Mesendoderm (in vitro differentiated cells): ENCODE measurements at places on chromosomes 12 and 14.

GRCh38 chr12:15336768-15337553 lies 14.7 kb downstream of the PTPRO start:
- no peak for DNase-seq
- H3K27me3 ChIP-seq: no peaks in the 10 kb centered on the region
- no peaks in the 10 kb centered on the region for H3K4me1 ChIP-seq
- no peaks in the 10 kb centered on the region for H3K36me3 ChIP-seq

DNA sequence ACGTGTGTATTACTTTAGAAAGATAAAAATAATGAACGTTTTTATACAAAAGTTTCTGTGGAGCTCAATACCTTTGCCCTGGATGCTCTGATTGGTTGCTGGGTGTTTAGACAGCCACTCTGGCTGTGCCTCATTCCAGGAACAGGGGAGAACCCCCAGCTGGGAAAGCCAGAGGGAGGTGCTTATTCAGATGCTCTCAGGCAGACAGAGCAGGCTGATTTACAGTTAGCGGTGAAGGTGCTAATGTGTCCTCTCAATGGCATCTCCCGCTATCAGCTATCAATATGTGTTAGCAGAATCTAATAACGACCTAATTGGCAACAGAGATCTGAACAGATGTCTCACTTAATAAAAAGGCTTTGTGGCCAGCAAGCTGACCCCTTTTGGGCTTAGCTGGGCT lies 402.3 kb downstream of the NUAK1 start:
- no peaks in the 10 kb centered on the region for H3K36me3 ChIP-seq
- peaks cover 11% of the 10 kb centered on the region for H3K4me1 ChIP-seq
- H3K4me3 ChIP-seq: no peak overlapping the region
- no peak overlapping the region for H3K27ac ChIP-seq

DNA sequence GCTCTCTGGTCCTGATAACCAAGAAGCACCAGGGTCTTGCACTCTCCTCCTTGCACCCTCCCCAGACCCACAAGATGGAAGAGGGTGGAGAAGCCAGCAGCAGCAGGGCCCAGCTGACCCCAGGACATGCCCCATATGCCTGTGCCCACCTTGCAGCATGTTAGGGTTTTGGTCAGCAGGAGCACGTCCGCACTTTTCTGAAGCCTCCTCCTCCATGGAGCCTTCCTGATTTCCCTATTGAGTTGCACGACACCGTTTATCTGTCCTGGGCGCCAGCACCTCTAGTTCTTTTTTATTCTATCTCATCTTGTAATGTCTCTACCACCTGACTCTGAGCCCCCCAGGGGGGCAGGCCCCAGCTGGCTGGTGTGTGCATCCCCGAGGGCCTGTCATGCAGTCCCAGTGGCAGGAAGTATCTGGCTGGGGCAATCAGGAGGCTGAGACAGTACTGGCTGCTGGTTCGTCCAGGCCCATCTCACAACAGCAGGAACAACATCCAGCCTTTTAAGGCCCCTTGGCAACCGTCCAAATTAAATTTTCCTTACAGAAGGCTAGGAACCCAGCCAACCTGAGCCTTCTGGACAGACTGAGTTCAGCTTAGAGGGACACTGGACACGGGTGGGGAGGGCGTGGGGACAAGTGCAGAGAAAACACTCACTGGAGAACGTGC lies 39.6 kb downstream of the CCDC85C start:
- no peak overlapping the region for H3K4me3 ChIP-seq
- no peaks in the 10 kb centered on the region for H3K36me3 ChIP-seq
- H3K4me1 ChIP-seq: no peaks in the 10 kb centered on the region
- no peaks in the 10 kb centered on the region for H3K27me3 ChIP-seq
- DNase-seq: no peak

DNA sequence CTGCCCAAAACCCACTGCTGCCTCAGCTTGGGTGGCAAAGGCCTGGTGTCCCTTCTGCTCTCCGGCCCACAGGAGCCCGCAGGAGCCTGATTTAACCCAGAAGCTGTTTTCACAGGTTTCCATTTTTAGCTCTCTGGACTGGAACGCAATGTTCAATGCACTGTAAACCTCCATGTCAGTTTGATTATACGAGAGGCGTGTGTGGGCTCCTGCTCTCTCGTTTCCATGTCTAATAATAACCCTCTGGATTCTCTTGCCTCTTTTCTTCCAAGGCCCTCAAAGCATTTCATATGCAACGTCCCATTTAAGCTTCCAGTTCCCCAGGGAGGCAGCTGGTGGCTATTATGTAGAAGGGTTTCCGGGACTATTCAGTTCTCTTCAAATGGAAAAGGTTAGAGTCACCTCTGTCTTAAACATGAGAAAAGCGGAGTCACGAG lies 161.1 kb downstream of the SUDS3 start:
- H3K27me3 ChIP-seq: no peaks in the 10 kb centered on the region
- no peak overlapping the region for H3K27ac ChIP-seq
- no peaks in the 10 kb centered on the region for H3K36me3 ChIP-seq
- no peaks in the 10 kb centered on the region for H3K4me1 ChIP-seq
- no peak overlapping the region for H3K4me3 ChIP-seq

DNA sequence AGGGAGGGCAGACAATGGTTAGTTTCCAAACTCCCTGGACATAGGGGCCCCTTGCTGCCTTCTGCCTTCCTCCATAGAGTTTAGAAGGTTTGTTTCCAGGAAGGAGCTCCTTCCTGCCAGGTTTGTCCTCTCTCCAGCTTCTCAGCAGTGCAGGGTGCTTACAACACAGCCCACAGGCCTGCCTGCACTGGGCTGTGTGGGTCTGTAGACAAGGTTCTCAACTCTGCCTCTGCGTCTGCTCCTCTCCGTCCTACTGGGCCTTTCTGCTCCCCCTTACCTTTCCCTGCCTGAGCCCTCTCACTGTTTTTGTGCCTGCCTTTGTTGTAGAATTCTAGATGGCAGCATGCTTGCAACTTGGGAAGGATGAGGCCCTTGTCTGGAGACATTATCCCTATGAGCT lies 124.0 kb downstream of the SAMD4A start:
- H3K4me3 ChIP-seq: no peak overlapping the region
- DNase-seq: no peak
- H3K27ac ChIP-seq: peak overlapping the region; percentile 12
- H3K36me3 ChIP-seq: no peaks in the 10 kb centered on the region
- no peaks in the 10 kb centered on the region for H3K27me3 ChIP-seq

- H3K4me3 ChIP-seq: peak overlapping the region; percentile 96
- no peaks in the 10 kb centered on the region for H3K27me3 ChIP-seq
- H3K36me3 ChIP-seq: no peaks in the 10 kb centered on the region
- DNase-seq: peak; percentile 94
- H3K27ac ChIP-seq: peak overlapping the region; percentile 100
These were observed 136.6 kb downstream of the MON2 start for GRCh38 chr12:62603061-62603810.

DNA sequence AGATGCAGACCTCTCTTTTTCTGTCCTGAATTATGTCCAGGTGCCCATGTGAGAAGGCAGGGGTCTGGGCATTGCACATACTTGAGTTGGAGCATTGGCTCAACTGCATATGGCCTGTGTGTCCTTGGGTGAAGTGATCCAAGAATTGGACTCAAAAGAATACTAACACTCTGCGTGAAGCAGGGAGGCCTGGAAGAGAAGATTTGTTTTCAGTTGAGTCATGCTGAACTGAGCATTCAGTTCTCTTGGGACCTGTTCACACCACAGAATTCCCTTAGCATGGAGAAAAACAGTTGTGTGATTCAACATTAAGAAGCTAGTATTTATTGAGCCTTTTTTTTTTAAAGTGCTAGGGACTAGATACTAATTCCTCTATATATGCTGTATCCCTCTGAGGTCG lies 164.7 kb upstream of the TBX3 start:
- H3K4me1 ChIP-seq: no peaks in the 10 kb centered on the region
- no peaks in the 10 kb centered on the region for H3K36me3 ChIP-seq
- no peak overlapping the region for H3K27ac ChIP-seq
- H3K4me3 ChIP-seq: no peak overlapping the region
- H3K27me3 ChIP-seq: no peaks in the 10 kb centered on the region
- no peak for DNase-seq

GRCh38 chr14:61491224-61491623 lies 169.8 kb downstream of the PRKCH start:
- H3K36me3 ChIP-seq: no peaks in the 10 kb centered on the region
- H3K27me3 ChIP-seq: no peaks in the 10 kb centered on the region
- no peak for DNase-seq
- H3K27ac ChIP-seq: no peak overlapping the region
- no peak overlapping the region for H3K4me3 ChIP-seq
- H3K4me1 ChIP-seq: no peaks in the 10 kb centered on the region

- H3K4me1 ChIP-seq: no peaks in the 10 kb centered on the region
- no peak for DNase-seq
- no peaks in the 10 kb centered on the region for H3K36me3 ChIP-seq
- no peaks in the 10 kb centered on the region for H3K27me3 ChIP-seq
- H3K27ac ChIP-seq: no peak overlapping the region
- H3K4me3 ChIP-seq: no peak overlapping the region
These were observed 125.6 kb upstream of the DHRS4 start for GRCh38 chr14:23828001-23828400.

DNA sequence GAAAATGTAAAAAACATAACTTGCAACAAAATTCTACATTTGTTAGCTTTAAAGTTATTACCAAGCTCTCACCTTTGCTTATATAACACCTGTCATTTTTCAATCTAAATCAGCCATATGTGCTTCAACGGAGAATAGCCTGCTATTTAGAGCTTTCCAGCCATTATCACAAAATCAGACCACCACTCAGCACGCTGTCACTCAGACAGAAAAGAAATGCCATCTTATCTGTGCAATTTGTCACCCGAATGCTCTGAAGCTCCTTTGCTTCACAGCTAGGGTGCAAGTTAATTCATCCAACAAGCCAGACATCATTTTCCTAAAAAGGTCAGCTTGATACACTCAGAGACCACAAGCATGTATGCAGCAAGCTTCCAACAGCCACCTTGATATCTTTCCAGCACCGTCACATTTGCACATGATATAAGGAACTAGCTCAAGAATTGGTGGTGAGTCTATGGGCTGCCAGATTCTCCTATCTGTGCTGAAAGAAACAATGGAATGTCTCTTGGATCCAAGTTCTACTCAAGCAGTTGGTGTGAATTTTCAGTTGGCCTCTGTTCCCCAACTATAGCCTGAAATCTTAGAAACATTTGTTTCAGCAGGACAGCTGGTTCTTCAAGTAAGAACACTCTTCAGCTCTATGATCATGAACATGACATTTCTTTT lies 20.0 kb upstream of the IFNG-AS1 start:
- no peaks in the 10 kb centered on the region for H3K4me1 ChIP-seq
- no peak overlapping the region for H3K27ac ChIP-seq
- no peak overlapping the region for H3K4me3 ChIP-seq
- DNase-seq: peak; percentile 45

DNA sequence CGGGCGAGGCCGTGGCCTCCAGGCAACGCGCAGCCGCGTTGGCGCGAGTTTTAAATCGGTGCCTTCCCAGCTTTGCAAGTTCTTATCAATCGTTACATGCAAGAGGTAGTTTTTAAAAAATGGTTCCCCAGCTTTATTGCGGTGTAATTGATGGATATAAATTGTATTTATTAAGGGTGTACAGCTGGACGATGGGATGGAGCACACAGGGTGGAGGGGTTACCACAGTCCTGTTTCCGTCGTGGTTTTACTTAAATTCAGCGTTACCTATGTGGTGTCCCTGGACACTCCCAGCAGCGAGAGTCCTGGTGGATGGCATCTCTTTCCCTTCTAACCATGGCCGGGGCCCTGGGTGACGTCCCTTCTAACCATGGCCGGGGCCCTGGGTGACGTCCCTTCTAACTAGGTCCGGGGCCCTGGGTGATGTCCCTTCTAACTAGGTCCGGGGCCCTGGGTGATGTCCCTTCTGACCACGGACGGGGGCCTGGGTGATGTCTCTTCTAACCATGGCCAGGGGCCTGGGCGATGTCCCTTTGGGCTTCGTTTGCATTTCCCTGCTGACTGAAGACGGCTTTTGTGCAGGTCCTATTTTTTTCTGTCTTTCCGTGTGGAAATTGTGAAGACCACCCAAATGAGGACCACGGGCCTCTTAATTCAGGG lies 97.9 kb downstream of the TNFAIP2 start:
- DNase-seq: no peak
- no peaks in the 10 kb centered on the region for H3K36me3 ChIP-seq
- no peak overlapping the region for H3K27ac ChIP-seq
- no peaks in the 10 kb centered on the region for H3K27me3 ChIP-seq
- no peaks in the 10 kb centered on the region for H3K4me1 ChIP-seq
- peak overlapping the region; percentile 2 for H3K4me3 ChIP-seq

DNA sequence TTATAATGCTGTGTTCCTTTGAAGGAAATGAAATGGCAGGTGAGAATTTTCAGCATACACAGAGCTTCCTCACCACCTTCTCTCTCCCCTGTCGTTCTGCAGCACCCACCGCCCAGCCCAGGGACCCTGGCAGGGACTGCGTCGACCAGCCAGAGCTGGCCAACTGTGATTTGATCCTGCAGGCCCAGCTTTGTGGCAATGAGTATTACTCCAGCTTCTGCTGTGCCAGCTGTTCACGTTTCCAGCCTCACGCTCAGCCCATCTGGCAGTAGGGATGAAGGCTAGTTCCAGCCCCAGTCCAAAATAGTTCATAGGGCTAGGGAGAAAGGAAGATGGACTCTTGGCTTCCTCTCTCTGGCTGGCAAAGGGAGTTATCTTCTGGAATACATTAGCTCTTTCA lies 35.1 kb downstream of the PAPLN start:
- H3K4me3 ChIP-seq: no peak overlapping the region
- H3K27ac ChIP-seq: no peak overlapping the region
- H3K36me3 ChIP-seq: peaks cover 4% of the 10 kb centered on the region
- no peaks in the 10 kb centered on the region for H3K27me3 ChIP-seq

DNA sequence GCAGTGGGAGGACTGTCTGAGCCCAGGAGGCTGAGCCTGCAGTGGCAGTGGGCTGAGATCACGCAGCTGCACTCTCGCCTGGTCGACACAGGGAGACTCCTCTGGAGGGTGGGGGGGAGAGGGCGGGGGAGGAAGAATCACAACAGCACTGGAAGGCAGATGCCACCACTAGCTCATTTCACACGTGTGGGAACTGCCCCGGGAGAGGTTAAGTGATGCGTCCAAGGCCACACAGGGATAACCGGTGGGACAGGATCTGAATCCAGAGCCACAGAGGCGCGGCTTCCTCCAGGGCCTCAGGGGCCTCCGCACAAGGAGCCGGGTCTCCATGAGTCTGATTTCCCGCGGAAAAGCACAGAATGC lies 20.8 kb downstream of the STX2 start:
- no peaks in the 10 kb centered on the region for H3K36me3 ChIP-seq
- no peak overlapping the region for H3K4me3 ChIP-seq
- no peak for DNase-seq
- no peak overlapping the region for H3K27ac ChIP-seq
- no peaks in the 10 kb centered on the region for H3K27me3 ChIP-seq
